Brain (organoid and tissue), 16 donors: ENCODE measurements at places on chromosomes 16 and 17.

DNA sequence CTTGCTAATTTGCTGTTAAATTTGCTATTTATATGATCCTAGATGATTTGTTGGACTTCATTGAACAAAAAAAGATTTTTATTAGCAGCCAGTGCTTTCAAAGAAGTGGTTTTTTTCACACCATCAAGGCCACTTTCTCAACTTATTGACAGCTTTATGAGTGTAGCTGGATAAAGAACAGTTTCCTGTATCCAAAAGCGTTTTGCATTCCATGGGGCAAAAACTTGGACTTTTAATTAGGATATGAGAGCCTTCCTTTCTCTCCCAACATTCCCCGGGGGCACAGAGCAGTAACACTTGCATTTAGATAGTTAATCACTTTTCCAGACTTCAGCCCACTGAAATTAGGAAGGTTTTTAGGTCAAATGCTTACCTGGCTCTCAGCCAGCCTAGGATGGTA, 177.1 kb upstream of the ELAC2 start:
- no peak for DNase-seq

DNA sequence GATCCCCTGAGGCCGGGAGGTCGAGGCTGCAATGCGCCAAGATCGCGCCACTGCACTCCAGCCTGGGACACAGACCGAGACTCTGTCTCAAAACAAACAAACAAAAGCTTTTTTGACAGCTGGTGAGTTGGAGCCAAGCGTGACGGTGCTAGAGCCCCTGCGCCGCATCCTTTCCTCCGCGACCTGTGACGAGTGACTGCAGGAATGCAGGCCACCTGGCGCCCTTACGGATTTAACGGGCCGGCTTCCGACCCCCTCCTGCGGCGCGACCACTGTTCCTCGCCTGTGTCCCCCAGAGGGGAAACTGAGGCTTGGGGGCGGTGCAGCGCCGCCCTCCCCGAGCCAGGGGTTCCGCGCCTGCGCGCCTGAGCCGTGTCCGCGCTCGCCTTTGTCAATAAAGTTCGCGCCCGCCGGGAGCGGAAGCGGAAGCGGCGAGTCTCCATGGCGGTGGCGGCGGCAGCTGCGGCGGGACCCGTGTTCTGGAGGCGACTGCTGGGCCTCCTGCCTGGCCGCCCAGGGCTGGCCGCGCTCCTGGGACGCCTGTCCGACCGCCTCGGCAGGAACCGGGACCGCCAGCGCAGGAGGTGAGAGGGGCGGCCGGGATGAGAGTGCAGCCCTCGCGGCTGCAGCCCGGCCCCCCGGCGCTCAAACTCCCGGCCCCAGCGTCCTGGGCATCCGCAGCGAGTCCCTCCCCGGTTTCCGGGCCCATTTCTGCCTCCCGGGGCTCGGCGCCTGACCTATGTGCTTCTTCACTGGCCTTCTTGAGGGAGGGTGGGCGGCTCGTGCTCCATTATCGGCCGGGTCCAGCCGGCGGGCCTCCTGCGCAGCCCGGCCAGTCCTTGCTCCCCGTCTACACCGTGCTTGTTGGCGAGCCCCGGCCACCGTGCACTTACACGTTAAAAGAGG, at the start of gene PGS1:
Gene PGS1, plus strand, starts transcription at position 425 of the 906 bp plus-strand sequence. Its CDS starts 17 bp downstream, at position 442.
- DNase-seq, result peak; percentile 81

DNA sequence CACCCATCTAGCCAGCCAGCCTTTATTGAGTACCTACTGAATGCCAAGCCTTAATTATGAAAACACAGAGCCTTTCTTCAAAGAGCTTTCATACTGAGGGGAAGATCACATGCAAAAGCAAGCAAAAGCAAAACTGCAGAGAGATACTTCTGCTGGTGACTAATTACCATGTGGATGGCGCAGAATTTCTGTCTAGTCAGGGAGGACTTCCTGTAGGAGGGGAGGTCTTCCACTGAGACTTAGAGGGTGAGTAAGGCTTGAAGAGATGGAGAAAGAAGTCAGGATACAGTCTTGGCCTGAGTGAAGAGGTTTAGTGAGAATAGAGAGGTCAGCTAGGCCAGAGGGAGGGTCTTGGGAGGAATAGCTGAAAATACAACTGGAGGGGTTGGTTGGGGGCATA, 53.9 kb upstream of the CCL2 start:
- no peak for DNase-seq

DNA sequence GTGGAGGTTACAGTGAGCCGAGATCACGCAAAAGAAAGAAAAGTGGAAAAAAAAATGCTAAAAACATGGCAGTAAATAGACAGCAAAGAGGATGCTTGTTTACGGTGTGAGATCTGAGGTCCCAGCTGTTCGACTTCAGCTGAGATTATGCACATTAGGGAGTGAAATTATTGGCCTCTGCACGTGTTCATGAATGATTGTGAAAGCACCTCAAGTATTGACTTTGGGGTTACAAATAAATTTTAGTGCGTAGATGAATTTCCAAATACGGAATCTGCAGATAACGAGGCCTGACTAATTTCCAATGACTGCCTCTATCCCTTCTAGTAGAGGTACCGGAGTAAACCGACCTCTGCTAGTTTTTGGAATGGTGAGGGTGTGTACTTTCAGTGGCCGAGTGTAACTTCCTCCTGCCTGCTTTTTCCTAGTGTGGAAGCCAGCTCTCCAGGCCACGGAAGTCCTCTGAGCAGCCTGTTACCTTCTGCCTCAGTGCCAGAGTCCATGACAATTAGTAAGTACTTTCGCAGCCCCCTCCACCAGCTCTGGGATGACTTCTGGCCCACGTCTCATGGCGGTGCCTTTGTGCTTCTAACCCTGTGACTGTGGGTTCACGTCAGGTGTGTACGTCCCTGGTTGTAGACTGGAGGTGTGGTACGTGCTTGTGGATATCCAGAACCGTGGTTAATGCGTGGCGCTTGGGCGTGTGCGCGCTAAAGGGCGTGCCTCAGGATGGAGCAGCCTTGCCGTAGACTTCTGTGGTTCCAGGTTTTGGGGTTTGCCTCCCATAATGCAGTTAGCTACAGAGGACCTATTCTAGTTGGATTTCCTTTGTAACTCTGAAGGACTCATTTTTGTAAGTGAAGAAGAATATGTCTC, 102.1 kb downstream of the SNX29 start:
- DNase-seq, result no peak

DNA sequence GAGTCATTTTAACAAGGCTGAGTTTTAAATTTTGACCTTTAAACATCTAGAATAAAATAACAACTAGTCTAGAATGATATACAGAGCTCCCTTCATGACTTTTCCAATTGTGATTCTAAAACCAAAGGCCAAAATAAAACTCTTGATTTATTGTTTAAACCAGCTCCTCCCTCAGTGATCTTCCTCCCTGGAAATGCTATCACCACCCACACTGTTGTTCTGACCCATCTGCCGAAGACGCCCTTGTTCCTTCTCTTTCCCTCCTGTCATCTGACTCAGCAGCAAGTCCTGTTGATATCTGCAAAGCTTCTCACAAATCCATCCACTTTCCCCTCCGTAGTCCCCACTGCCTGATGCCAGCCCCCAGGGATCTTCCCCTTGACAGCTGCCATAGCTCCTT, 231.6 kb upstream of the DYNLRB2 start:
- DNase-seq, result no peak

DNA sequence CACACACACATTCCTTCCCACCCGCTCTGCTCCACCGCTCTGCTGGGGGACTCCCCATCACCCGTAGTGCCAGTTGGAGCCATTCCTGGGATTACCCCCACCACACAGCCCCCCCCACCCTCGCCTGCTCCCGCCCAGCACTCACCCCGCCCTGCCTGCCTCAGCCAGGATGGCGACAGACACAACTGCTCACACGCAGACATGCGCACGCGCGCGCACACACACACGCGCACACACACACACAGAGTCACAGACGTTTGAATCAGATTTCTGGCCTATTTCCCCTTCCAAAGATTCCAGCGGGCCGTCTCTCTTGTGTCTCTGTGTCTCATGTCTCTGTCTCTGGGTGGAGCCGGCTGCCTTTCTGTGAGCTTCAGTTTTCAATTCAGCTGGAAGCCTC, 4.4 kb downstream of the CACNA1G start:
- peak; percentile 81 for DNase-seq

GRCh38 chr16:68700120-68700519, 37.0 kb upstream of the CDH1 start:
- no peak for DNase-seq

GRCh38 chr17:42674755-42675347, 1.9 kb downstream of the PLEKHH3 start:
- DNase-seq, result no peak

DNA sequence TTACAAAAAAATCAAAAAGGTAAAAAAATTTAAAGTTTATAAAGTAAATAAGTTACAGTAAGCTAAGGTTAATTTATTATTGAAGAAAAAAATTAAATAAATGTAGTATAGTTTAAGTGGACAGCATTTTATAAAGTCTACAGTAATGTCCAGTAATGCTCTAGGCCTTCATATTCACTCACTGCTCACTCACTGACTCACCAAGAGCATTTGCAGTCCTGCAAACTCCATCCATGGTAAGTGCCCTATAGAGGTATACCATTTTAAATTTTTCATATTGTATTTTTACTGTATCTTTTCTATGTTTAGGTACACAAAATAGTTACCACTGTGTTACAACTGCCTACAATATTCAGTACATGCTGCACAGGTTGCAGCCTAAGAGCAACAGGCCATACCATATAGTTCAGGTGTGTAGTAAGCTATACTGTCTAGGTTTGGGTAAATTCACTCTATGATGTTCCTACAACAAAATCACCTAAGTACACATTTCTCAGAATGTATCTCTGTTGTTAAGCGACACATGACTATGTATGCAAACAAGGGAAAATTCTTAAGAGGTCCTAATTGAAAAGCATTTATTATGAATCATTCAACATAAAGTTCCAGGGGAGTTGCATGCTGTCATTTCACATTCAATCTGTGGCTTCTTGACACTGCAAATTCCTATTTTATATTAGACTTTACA, 92.3 kb downstream of the SPAG9 start:
- DNase-seq, result no peak

- DNase-seq, result no peak
Observed at GRCh38 chr17:41452281-41452680, 11.5 kb upstream of the KRT38 start.

- no peak for DNase-seq
Observed at GRCh38 chr16:12801511-12802042, 2.1 kb downstream of the CPPED1 start.

DNA sequence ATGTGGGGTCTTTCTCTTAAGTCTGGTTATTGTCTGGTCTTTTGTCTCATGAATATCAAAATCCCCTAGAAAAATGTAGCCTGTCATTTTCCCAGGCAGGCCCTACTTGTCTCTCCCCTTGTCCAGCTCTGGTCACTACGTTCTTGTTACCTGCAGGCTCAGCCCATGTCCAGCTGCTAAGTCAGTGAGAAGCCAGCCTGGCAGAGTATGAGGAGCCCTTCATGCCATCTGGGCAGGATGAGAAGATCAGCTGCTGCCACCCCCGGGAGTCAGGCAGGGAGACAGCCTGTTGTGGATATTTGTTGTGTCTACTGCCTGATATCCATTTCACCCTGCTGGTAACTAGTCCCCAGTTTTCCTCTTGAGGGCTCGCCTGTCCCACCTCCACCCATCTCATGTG, 88.9 kb downstream of the ASIC2 start:
- DNase-seq, result no peak

DNA sequence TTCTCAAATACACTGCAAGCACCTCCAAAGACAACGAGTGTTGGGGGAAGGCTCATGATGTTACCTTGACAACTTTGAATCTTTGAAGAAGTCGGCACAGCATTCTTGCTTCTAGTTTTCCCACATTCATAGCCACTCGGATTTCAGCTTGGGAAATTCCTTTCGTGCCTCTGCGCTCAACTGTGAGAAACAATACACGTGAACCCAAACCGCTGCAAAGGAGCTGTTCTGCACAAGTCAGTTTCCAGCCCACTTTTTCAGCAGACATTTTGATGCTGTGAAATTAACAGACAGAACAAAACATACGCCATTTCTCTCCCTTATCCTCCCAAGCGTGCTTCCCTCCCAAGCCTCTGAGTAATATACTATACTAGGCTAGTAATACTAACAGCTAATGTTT, 41.2 kb downstream of the GTF3C1 start:
- no peak for DNase-seq

GRCh38 chr17:298791-299450, 53.7 kb downstream of the RPH3AL start:
- no peak for DNase-seq

GRCh38 chr17:2295575-2295974, 8.0 kb downstream of the SMG6 start:
- no peak for DNase-seq

DNA sequence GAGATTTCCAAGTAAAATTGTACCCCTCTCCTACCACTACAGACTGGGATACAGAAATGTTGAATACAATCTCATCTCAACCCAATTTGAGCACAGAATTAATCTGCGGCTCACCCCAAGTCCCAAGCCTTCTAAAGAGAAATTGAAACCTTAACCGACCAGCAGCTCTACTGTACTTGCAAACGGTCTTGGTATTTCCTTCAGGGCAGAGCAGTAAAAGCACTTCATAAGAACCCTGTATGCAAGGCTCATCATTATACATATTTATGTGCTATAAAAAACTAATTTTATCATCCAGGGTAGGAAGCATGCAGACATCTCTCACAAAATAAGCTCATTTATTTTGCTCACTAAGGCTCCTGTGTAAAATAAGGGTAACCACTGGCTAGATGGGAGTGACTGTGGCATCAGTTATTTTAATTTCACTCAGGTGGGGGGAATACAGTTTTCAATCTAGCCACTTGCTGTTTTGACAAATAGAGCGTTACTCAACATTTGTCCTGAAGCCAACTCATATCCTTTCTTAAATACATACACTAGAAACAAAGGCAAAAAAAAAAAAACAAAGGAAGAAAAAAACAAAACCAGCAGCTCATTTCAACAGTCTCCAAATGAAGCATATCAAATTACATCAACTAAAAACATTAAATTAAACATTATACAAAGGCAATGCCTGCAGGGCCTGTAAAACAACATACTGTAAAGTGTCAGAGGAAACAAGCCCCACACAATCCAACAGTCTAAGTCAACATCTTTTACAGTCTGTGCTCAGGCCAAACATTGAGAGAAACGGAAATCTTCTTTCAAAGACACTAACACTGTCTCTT, 65.0 kb downstream of the PARN start:
- peak; percentile 86 for DNase-seq

DNA sequence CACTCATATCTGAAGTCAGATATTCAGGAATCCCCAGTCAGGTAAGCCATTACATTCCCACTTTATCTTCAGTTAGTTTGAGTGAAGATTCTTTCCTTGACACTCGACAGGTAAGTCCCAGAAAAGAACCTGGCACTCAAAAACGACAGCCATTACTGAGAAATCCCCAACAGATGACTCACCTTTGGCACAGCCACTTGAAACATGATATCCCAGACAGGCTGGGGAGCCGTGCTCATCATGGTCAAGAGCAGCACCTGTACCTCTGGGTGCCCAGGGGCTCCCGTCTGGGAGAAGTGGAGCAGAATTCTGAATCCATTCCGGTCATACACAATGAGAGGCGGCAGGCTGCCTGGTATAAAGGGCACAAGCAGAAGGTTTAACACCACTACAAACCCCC, 16.8 kb upstream of the COG7 start:
- no peak for DNase-seq
